Fibroblast of skin of right biceps (primary cell): ENCODE measurements at places on chromosomes 5 and 9.

DNA sequence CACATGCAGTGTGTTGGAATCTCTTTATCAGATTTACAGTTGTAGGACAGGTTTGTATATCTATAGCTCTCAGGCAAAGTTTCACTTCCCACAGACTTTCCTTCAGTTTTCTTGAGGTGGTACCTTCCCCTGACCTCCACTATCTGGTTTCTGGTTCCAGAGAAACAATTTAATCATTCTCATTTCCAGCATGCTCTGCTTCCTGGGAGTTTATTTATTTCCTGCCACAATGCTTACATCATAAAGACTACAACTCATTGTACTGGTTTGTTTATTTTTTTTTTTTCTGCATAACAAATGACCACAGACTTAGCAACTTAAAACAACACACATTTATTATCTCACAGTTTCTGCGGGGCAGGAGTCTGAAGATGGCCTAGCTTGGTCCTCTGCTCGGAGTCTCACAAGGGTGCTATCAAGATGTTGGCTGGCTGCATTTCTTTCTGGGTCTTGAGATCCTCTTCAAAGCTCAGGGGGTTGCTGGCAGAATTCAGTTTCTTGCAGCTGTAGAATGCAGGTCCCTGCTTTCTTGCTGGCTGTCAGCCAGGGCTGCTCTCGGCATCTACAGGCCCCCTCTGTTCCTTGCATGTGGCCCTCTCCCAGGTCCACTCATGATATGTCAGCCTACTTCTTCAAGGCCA is 247.7 kb downstream of the ENC1 start:
- no peak for DNase-seq

GRCh38 chr5:87829217-87829551 is 416.5 kb upstream of the CCNH start:
- DNase-seq: peak; percentile 42

DNA sequence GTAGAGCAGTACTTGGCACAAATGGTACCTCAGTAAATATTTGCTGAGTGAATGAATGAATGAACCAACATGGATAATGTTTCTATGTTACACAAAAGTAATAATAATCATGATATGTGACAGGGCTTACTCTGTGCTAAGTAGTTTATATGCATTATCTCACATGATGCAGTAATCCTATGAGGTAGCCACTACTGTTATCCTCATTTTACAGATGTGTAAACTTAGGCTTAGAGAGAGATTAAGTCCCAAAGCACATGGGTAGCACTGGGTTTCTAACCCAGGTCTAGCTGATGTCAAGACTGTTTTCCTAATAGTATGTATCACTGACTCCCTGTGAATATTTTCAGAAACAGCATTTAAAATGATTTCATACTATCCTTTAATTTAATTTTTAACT is 44.1 kb upstream of the VDAC1 start:
- DNase-seq: no peak

- DNase-seq: peak; percentile 98
These were observed 146.3 kb downstream of the SNX18 start for GRCh38 chr5:54663866-54664265.

GRCh38 chr5:28808967-28809810 is 1770.8 kb upstream of the CDH9 start:
- no peak for DNase-seq

DNA sequence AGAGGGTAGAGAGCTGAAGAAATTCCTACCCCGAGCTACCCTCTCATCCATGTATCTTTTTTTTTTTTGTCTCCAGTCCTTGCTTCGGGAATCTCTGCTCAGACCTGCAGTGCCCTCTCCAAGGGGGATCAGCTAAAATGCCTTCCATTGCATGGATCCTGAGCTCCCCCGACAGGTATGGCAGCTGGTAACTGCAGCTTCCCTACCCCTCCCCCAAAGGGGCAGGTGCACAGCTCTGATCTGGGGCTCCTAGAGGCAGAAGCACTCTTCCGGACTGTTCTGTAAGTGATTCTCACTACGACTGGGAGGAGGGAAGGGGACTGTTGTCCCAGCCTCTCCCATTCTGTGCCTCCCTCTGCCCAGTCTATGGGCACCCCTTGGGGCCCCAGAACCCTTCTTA is 169.6 kb downstream of the MELK start:
- DNase-seq: no peak

- no peak for DNase-seq
These were observed 352.4 kb downstream of the IRX2 start for GRCh38 chr5:2399096-2399495.

- DNase-seq: peak; percentile 54
These were observed 816.8 kb upstream of the DMAC1 start for GRCh38 chr9:8616414-8616813.

- DNase-seq: peak; percentile 30
These were observed 1.2 kb downstream of the JMY start for GRCh38 chr5:79236970-79237739.

DNA sequence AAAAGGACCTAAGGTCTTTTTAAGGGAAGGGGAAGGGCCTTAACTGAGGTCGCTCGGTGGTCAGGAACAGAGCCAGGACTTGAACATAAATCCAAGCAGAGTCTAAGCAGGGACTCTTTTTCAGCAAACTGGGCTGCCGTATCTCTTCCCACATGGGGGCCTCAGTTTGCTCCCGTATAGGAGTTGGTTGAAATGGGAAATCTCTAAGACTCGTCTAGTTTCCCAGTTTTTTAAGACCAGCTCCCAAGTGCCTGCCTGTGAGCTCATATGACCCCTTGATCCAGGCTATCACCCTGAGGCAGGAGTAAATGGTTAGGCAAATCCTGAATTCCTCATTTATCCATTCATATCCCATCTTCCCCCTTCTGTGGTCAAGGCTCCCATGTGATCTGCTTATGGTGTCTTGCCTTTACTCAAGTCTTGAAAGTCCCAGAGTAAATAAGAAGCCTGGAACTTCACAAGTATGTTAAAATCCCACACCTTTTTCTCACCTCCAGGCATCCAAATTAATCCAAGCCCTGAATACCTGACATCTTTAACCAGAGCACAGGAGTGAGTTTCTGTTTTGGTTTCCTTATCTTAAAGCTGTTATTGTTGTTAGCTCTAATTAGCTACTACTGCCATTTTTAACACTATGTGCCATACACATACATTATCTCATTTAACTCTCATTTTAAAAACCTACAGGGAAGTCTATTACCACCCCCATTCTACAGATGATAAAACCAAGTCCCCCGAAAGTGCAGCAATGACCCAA is 3.0 kb downstream of the ARSI start:
- peak; percentile 65 for DNase-seq

DNA sequence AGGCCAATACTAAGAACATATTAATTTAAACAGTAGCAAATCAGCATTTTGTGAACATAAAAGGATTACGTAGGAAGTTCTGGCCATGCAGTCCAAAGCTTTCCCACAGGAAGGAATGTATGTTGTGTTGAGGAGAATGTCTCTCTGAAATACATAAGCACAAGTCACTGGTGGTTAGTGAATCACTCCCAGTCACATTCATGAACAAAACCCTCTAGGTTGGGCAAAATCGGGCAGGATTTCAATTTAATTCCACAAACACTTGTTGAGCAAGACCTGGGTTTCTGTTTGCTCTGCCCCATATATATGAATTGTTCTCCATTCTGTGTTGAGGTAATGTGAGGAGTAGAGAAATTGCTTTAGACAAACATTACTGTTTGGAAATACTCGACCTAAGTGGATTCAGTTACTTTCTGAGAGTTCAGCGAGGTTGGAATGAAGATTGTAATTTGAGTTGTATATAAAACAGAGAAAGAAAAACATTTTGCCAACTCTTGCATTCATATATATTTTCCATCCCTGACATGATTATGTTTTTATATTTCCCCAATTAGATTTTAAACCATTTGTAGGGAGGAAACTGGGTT is 127.6 kb upstream of the RPS23 start:
- DNase-seq: peak; percentile 99

- DNase-seq: no peak
These were observed 50.4 kb upstream of the ZSWIM6 start for GRCh38 chr5:61281686-61282085.
